ENCODE measurements at places on chromosomes 2 and 18.

GRCh38 chr2:236120141-236120601, 48.0 kb downstream of the GBX2 start:
- DNase-seq, result no peak

GRCh38 chr2:111239107-111239506, 118.4 kb downstream of the BCL2L11 start:
- no peak for DNase-seq

DNA sequence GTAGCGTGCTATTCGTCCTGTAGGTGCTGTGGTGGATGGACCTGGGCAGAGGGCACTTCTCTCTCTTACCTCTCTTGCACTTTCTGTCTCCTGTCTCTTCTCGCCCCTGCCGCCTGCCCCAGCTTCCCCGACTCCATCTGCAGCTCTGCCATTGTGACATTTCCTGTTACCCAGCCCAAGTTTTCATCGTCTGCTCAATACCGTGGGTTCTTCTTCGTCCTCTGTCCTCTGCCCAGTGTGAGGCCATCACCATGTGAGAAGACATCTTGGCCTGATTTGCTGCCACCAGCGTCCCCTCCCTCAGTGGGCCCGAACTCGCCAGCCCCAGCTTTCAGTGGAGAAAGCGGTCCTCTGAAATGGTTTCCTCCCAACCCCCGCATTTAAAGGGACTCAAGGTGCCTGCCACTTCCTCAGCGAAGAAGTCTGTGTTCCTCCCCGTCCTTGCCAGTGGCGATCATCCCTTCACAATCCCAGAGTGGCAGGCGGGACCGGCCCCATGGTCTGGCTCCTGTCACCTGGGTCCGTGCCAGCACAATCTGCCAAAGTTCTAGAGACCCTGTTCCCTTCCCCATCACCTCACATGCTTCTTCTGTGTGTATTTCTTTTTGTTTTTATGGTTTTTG, 18.0 kb downstream of the TGOLN2 start:
- no peak for DNase-seq

DNA sequence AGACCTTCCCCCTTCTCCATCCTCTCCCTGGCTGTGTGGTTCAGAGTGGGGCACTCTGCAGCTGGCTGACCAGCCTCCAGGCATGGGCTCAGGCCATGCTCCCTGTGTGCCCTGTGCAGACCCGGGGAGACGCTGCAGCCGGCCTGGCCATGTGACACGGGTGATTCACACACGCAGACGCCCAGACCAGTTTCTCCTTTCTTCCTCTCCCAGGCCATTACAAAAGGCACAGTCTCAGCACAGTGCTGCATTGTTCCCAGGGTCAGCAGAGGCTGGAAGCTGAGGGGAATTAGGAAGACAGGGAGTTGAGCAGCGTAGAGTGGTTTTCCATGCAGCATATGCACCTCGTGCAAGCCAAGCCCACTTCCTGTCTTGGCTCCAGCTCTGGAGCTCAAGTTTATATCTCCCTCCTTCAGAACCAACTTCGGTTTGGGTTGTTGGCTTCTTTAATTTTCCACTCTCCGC, 288.5 kb downstream of the TNS1 start:
- DNase-seq, result no peak

GRCh38 chr18:48569915-48570264, 31.1 kb downstream of the CTIF start:
- DNase-seq, result no peak

- DNase-seq, result no peak
Observed at GRCh38 chr2:42877511-42877910, 85.1 kb upstream of the HAAO start.

DNA sequence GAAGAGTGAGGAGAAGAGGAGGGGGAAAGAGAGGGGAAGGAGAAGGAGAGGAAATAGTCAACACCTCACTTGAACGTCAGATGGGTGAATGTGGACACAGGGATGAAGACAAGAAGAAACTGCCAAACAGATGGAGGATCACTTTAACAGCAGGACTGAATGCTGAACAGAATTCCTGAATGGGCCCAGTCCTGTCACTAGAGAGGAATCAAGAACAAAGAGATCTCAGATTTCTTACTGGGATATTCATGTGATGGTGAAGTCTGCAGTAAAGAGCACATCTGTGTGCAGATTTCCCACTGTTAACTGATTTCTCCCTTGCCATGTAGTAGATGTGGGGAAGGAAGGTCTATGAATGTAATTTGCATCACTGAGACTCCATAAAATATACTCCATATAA, 135.4 kb downstream of the L3MBTL4 start:
- no peak for DNase-seq

DNA sequence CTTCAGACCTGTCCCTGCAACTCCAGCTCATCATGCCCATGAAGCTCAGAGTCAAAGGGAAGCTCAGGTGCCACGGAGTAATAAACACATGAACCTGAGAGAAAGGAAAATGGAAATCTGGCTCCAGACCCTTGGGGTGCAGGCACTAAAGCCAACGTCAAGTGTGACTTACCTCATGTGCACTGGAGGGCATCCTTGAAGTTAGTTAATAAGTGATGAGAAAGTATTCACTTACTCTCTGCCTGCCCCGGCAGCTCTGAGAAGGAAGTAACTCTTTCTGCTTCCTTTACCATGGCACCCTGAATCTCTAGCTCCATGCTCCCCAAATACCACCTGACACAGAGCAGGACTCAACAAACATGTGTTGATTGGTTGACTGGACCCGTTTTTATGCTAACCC, 21.4 kb upstream of the AGAP1 start:
- no peak for DNase-seq

DNA sequence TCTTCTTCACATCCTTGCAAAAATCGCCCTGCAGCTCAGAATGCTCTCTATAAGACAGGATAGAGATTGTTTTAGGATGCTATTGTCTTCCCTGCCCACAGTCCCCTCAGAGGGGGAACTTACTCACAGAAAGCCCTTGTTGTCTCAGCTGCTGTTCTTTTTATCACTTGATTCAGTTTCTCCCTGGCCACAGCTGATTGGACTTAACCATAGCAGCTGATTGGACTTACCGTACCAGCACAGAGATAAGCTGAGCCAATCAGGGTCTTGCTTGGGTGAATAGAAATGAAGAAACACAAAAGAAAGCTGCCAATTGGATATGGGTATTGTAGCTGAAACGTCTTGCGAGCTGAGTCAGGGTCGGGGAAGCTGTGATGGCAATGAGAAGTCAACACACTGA, 194.2 kb upstream of the MEX3C start:
- DNase-seq, result no peak

DNA sequence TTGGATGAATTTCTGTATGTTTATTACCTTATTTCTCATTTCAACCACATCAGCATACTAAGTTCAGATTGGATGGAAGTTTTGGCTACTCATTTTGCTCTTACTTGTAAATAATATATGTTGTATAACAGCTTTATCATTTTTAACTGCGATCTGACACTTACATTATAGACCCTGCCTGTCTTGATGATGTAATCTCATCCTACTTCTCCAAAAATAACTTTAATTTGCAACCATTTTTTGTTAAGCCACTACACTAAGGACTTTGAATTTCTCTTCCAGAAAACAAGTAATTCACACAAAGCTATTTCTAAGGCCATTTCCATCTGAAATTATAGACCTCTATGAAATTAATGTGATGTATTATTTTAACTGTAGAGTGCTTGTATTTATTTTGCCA, 240.7 kb downstream of the WDR7 start:
- no peak for DNase-seq

- DNase-seq, result no peak
Observed at GRCh38 chr2:125267683-125268082, 1242.6 kb downstream of the CNTNAP5 start.

GRCh38 chr2:44880125-44880483, 61.4 kb upstream of the SIX3 start:
- DNase-seq, result no peak

DNA sequence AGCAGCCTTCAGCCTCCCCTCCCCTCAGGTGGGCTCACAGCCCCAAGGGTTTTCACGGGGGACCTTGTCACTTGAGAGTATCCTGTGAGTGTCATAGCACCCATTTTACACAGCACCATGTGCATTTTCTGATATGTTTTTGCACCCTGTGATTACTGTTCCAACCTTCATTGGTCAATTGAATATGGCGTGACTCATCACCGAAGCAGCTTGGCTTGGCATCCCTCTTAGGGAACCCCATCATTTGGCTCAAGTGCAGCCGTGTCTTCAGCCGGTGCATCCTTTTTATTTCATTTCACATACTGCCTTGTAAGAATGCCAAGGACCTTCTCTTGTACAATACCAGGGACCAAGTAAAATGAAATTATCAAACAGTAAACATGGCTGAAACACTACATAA, 57.6 kb downstream of the NPAS2 start:
- DNase-seq, result no peak
